Breast epithelium (tissue), 4 donors: ENCODE measurements at places on chromosomes 2 and 18.

DNA sequence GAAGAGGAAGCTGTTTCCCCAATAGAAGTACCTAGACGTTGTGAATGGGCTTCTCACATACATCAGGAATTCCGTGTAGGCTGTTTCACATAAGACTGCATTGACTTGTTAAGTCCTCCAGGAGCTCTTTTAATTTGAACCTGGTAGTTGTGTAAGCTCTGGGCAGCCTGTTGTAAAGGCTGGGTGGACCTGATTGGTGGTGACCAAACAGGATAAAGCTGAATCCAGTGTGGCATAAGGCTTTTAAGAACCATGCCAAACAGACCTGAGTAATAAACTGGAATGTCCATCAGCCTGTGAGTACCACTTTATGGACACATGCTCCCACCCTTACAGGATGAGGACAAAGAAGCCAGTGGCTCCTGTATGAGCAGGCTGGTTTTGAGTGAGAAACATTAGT, 24.1 kb downstream of the RMND5A start:
- no peak for DNase-seq

GRCh38 chr2:175941699-175942098, 60.4 kb downstream of the LNPK start:
- DNase-seq, result no peak

- DNase-seq, result no peak
These were observed 13.9 kb upstream of the DNPEP start for GRCh38 chr2:219401606-219402005.

DNA sequence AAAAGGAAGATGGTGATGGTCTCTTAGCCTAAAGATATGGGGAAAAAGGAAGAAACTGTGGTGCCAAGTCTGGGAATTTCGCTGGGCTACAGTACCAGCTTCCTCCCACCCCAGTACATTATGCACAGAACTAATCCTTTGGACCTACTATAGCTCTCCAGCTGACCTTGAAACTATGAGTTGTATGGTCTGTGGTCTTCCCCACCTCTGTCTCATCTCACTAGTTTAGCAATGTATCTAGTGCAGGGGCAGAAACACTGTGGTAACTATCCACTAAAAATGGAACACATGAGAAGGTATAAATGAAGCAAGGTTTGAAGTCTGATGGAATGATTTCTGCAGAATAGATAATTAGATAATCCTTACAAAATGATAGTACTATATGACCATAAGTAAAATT, 190.4 kb upstream of the CCDC150 start:
- no peak for DNase-seq

- DNase-seq, result no peak
These were observed 213.8 kb downstream of the BCL2 start for GRCh38 chr18:63105636-63106316.
